ENCODE measurements at places on chromosomes 7 and 10. TPM values are rescaled to one million over a fixed set of nuclear protein-coding genes. Genes with fewer than 3 reads are reported as not detected.

DNA sequence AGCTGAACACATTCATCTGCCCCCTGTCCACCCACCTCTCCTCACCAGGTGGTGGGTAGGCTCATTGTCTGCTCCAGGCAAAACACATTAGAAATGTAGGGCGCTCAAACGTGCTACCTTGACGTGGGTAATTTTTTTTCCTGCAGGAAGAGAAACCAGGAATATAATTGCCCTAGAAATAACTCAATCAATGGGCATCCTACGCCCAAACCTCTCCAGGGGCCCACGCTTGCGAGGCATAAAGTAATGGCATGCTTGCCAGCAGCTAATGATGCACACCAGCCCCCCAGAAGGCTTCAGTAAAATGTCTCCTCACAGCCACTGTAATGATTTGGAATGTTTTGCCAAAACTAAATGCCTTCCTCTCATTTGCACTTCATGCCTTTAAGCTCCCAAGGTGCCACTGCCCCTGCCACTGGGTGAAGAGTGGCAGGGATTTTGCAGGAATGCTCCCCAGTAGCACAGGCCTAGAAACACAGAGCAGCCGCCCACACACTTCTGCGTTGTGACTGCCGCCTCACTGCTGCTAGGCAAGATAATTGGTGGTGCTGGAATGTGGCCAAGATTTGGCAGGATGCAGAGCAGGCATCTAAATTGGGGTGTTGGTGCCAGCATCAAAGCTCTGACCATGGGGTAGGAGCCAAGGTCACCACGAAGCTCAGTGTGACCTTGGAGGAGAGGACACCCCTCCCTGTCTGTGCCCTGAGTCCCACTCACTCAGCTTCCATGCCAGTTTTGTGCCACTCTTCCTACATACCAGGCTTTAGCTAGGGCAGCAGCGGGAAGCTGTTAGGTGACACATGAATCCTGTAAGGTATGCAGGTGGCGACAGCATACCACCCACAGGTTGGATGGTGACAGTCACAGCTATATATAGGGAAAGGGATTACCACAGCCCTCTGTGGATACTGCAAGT is 48.7 kb upstream of the PPP1R3C start:
- no peak overlapping the region for H3K27ac ChIP-seq
- peaks cover 7% of the 10 kb centered on the region for H3K27me3 ChIP-seq
- H3K36me3 ChIP-seq: no peaks in the 10 kb centered on the region
- DNase-seq: no peak

The ITIH5 gene
- not detected for total RNA-seq

GRCh38 chr7:131747658-131748232 is 191.3 kb upstream of the PODXL start:
- H3K27ac ChIP-seq: no peak overlapping the region
- no peaks in the 10 kb centered on the region for H3K4me1 ChIP-seq
- no peak for DNase-seq

DNA sequence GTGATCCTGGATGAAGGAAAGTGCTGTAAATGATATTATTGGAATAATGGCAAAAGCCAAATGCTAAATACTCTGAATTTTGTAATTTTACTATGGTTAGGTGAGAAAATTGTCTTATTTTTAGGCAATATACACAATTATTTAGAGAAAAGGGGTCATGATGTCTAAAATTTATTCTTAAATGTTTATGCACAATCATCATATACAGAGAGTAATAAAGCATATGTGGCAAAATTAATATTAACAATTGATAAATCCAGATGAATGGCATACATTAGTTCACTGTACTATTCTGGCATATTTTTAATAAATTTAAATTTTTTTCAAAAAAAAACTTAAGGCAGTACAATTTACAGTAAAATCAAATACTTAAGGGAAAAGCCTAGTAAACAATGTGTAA is 7.4 kb downstream of the IPMK start:
- no peaks in the 10 kb centered on the region for H3K27me3 ChIP-seq
- no peak overlapping the region for H3K27ac ChIP-seq
- H3K4me1 ChIP-seq: peaks cover 19% of the 10 kb centered on the region
- H3K36me3 ChIP-seq: no peaks in the 10 kb centered on the region
- DNase-seq: no peak

- no peak for DNase-seq
- H3K4me3 ChIP-seq: no peak overlapping the region
- peaks cover 24% of the 10 kb centered on the region for H3K27me3 ChIP-seq
- H3K4me1 ChIP-seq: peaks cover 6% of the 10 kb centered on the region
Observed at GRCh38 chr10:73650537-73651331, 5.1 kb downstream of the SYNPO2L start.

The CPEB3 gene
- total RNA-seq: 3.7 TPM

DNA sequence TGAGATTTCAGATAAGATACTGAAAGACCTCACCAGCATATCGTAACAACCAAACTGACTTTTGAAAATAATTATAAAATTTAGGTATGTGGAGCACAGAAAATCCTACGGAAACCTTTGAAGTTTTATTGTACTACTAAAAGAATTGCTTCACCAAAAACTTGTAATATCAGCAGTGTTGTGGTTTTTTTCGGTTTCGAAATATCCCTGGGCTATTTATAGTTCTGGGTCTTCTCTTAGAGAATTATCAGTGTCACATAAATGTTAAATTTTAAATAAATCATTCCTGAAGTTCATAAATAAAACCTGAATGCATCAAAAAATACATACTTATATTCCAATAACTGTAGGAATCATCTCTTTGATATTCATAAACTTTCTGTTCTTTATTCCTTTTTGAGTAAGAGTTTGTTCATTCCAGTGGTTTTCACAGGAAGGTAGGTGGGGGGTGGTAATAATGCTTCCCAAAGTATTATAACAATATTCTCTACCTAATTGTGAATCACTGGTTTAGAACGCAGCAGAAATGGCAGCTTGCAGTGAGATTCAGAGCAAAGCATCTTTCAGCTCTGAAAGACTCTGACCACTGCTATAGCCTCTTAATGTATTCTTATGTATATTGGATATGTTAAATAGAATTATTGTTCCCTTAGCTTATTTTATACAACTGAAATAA is 60.2 kb downstream of the ZNF277 start:
- no peak overlapping the region for H3K4me3 ChIP-seq
- peaks cover 27% of the 10 kb centered on the region for H3K4me1 ChIP-seq
- H3K36me3 ChIP-seq: no peaks in the 10 kb centered on the region
- no peaks in the 10 kb centered on the region for H3K27me3 ChIP-seq
- no peak for DNase-seq
- peak overlapping the region; percentile 3 for H3K27ac ChIP-seq

GRCh38 chr10:74855027-74855426 is 28.6 kb downstream of the KAT6B start:
- DNase-seq: no peak
- H3K27me3 ChIP-seq: no peaks in the 10 kb centered on the region
- H3K4me3 ChIP-seq: peak overlapping the region; percentile 63
- H3K4me1 ChIP-seq: peaks cover 29% of the 10 kb centered on the region
- peaks cover 5% of the 10 kb centered on the region for H3K36me3 ChIP-seq
- peak overlapping the region; percentile 86 for H3K27ac ChIP-seq

GRCh38 chr10:102313221-102313896 is 68.0 kb downstream of the GBF1 start:
- no peaks in the 10 kb centered on the region for H3K27me3 ChIP-seq
- DNase-seq: no peak
- no peak overlapping the region for H3K4me3 ChIP-seq
- peak overlapping the region; percentile 34 for H3K27ac ChIP-seq
- H3K36me3 ChIP-seq: no peaks in the 10 kb centered on the region

The CACNB2 gene
- not detected for total RNA-seq

- no peak overlapping the region for H3K4me3 ChIP-seq
- DNase-seq: no peak
- no peak overlapping the region for H3K27ac ChIP-seq
- peaks cover 8% of the 10 kb centered on the region for H3K36me3 ChIP-seq
- H3K4me1 ChIP-seq: peaks cover 16% of the 10 kb centered on the region
Observed at GRCh38 chr10:94357193-94357592, 5.5 kb downstream of the NOC3L start.

- peaks cover 13% of the 10 kb centered on the region for H3K4me1 ChIP-seq
- H3K36me3 ChIP-seq: no peaks in the 10 kb centered on the region
- H3K27me3 ChIP-seq: no peaks in the 10 kb centered on the region
Observed at GRCh38 chr7:50287129-50287528, 17.4 kb upstream of the IKZF1 start.

GRCh38 chr10:3530783-3531645 is 254.0 kb downstream of the KLF6 start:
- H3K27me3 ChIP-seq: no peaks in the 10 kb centered on the region
- H3K4me3 ChIP-seq: no peak overlapping the region
- peaks cover 2% of the 10 kb centered on the region for H3K36me3 ChIP-seq
- DNase-seq: no peak
- H3K4me1 ChIP-seq: peaks cover 2% of the 10 kb centered on the region

The ZNF655 gene
- 135 TPM for total RNA-seq

The JAKMIP3 gene
- total RNA-seq: 0.39 TPM

DNA sequence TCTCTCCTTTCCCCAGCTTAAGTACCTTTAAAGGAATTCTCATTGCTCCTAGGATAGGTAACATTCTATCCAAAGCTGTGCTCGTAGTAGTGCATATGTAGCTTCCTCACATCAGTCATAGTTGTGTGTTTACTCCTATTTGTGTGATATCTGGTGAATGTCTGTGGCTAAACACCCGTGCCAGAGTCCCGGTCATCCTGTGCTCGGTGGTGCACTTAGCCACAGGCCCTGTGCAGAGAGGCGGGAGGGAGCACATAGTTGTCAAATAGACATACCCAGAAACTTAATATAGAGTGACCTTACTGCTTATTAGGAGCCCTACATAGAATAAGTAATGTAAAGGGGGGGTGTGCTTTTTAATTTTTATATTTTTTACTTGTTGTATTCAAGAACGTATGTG is 76.6 kb downstream of the RBM33 start:
- H3K4me3 ChIP-seq: no peak overlapping the region
- DNase-seq: no peak
- peaks cover 3% of the 10 kb centered on the region for H3K36me3 ChIP-seq
- H3K4me1 ChIP-seq: peaks cover 20% of the 10 kb centered on the region
- no peaks in the 10 kb centered on the region for H3K27me3 ChIP-seq

- H3K27me3 ChIP-seq: peaks cover 44% of the 10 kb centered on the region
- DNase-seq: no peak
- H3K36me3 ChIP-seq: no peaks in the 10 kb centered on the region
- no peak overlapping the region for H3K4me3 ChIP-seq
Observed at GRCh38 chr10:71191551-71192076, 20.8 kb upstream of the UNC5B start.

- DNase-seq: no peak
- H3K36me3 ChIP-seq: no peaks in the 10 kb centered on the region
- peak overlapping the region; percentile 27 for H3K27ac ChIP-seq
- H3K4me3 ChIP-seq: no peak overlapping the region
- no peaks in the 10 kb centered on the region for H3K27me3 ChIP-seq
Observed at GRCh38 chr10:74231375-74231774, 80.4 kb downstream of the ADK start.

The AGMO gene
- total RNA-seq: not detected

DNA sequence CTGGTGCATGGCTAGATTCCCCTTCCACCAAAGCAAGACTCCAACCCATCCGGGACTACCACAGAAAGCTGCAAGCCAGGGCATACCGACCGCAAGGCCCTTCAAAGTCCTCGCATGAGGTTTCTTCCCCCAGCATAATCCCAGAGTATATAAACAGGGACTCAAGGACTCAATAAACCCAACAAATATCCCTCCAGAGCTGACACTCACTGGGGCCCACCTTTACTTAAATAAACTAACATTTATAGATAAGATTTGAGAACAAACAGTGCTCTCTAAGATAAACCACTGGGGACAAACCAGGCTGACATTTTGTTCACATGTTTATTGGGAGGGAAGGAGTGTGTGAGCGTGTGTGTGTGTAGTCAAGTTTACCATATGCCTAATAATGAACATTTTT is 138.2 kb downstream of the ADAM12 start:
- no peak overlapping the region for H3K27ac ChIP-seq
- H3K4me1 ChIP-seq: no peaks in the 10 kb centered on the region

DNA sequence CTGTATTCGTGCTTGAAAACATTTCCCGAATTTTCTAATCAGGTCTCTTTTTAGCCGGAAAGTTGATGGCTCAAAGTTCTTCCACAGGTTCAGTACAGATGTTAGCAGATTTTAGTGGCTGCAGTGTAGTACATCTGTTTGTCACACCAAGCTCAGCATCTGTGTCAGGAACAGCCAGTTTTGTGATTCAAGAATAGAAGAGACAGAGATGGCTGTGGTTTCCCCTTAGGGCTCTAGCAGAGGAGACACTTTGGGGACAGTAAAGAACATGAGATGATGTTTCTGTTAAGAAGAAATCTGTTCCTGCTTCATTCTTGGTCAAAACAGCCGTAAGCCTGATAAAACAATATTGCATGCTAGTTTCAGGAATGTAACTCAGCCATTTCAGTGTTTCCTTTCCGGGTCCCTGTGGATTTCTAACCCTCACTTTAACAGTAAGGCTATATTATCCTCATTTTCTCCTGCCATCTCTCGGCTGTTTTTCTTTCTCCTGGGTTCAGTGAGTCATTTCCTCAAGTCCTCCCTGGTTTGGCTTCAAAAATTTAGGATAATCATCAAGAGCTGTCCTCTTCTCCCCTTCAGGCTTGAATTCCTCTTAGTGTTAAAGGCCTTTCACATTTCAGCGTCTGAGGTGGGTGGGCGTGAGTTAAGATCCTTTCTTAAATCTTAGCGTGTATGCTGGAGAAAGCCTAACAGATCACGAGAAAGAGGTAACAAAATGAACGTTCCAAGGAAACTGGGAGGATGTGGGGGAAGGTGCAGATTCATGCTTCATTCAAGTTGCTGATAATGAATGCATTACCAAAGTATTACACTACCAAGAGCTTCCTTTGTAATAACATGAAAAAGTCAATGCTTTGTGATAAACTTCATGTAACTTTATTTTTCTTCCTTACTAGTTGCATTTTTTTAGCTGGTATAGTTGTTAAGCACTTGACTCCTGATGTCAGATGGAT is 37.1 kb upstream of the BICC1 start:
- no peaks in the 10 kb centered on the region for H3K36me3 ChIP-seq
- H3K27me3 ChIP-seq: peaks cover 51% of the 10 kb centered on the region
- no peaks in the 10 kb centered on the region for H3K4me1 ChIP-seq
- no peak for DNase-seq

- no peak overlapping the region for H3K27ac ChIP-seq
- no peaks in the 10 kb centered on the region for H3K4me1 ChIP-seq
- DNase-seq: no peak
- H3K27me3 ChIP-seq: no peaks in the 10 kb centered on the region
- no peaks in the 10 kb centered on the region for H3K36me3 ChIP-seq
- no peak overlapping the region for H3K4me3 ChIP-seq
Observed at GRCh38 chr7:9204571-9204970, 771.2 kb downstream of the NXPH1 start.

The ABCC2 gene
- total RNA-seq: 3.0 TPM

The SCART1 gene
- 20.6 TPM for total RNA-seq

- no peak overlapping the region for H3K4me3 ChIP-seq
- peaks cover 33% of the 10 kb centered on the region for H3K27me3 ChIP-seq
- H3K4me1 ChIP-seq: no peaks in the 10 kb centered on the region
- no peak for DNase-seq
Observed at GRCh38 chr10:95456516-95456915, 104.7 kb downstream of the SORBS1 start.

The STEAP1B gene
- 0.75 TPM for total RNA-seq

The LEP gene
- total RNA-seq: not detected

The FKBP6 gene
- total RNA-seq: not detected
